ENCODE measurements at places on chromosomes 7 and 10. TPM values are rescaled to one million over a fixed set of nuclear protein-coding genes. Genes with fewer than 3 reads are reported as not detected.

DNA sequence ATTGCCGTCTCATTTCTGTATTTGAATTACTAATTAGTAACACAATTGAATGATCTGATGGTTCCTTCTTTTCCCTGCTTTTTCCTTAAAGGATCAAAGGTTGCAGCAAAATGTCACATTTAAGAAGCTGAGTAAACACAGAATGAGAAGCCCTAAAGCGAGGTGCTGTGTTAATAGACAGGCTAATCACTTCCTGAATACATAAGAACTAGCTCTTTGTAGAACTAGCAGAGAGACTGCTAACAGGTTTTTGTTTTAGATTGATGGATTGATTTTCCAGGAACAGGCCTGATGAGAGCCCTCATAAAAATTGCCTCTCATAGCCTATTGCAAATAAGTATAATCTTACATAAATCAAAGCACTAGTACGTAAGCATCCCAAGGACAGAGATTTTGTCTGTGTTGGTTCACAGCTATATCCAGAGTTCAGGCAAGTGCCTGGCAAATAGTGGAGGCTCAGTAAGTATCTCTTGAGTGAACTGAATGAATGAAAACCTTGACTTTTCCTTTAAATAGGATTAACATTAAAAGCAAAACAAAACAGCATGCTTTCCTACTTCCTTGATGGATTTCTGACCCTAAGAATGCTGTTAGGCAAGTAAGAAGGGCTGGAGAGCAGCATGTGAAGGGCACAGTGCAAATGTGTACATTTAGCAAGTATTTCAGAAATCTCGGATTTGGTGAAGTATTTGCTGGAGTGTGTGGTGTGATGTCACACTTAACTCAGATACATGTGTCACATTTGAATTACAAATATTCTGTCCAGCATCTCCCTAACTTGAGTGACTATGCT is 3.3 kb downstream of the TMEM229A start:
- no peak for DNase-seq

GRCh38 chr10:76036111-76036940 is 604.9 kb downstream of the LRMDA start:
- DNase-seq: peak; percentile 90

DNA sequence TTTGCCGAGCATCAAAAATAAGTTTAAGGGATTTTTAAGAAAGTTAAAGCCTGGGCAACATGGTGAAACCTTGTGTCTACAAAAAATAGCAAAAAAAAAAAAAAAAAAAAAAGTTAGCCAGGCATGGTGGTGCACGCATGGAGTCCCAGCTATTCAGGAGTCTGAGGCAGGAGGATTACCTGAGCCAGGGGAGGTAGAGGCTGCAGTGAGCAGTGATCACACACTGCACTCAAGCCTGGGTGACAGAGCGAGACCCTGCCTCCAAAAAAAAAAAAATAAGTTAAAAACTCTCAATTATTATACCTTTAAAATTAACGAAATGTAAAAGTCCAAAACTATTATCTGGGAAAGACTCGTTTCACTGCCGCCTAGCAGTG is 35.0 kb upstream of the DAGLB start:
- DNase-seq: no peak

DNA sequence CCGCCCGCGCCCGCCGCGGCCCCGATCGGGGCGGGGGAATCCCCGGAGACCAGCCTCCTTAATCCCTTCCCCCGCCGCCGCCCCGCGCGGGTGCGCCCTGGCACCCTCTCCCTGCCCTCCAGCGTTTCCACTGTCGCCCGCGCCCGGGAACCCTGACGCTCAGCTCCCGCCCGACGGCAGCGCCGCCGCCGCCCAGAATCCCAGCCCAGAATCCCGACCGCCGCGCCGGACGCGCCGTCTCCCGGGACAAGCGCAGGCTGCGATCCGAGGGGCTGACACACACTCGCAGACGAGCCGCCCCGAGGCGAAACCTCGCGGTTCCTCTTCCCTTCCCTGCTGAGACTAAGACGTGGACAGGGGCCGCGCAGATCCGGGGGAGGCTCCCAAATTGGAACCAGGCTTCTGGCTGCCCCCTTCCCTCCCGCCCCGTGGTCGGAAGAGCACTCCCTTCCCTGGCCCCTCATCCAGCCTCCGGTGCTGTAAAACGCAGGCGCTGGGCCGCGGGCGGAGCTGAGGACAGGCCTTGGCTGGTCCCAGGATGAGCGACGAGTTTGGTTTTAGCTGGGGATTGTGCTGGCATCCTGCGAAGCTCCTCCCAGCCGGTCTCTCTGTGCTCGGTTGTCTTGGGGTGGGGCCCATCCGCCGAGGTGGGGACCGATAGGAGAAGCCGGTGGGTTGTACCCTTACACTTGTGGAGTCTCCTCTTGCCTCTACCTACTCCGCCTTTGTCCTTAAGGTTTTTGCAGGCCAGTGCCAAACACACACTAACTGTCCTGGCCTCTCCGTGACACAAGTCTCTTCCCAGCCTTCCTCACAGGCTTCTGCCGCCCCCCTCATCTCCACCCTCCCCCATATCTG is 1.1 kb downstream of the MARVELD1 start:
- peak; percentile 94 for DNase-seq

Gene RARRES2
- total RNA-seq: 257 TPM

Gene PITRM1
- total RNA-seq: 62.2 TPM

Measured in sigmoid colon (tissue), 7 donors.